NCI-H446 (cell line): ENCODE measurements at places on chromosomes 1 and 21.

- DNase-seq = no peak
Measured at GRCh38 chr1:31266547-31266946, 26.9 kb upstream of the NKAIN1 start.

- DNase-seq = no peak
Measured at GRCh38 chr1:223618680-223619079, 46.8 kb downstream of the CAPN8 start.

GRCh38 chr1:7680207-7680954 is 90.7 kb upstream of the VAMP3 start:
- DNase-seq = no peak

DNA sequence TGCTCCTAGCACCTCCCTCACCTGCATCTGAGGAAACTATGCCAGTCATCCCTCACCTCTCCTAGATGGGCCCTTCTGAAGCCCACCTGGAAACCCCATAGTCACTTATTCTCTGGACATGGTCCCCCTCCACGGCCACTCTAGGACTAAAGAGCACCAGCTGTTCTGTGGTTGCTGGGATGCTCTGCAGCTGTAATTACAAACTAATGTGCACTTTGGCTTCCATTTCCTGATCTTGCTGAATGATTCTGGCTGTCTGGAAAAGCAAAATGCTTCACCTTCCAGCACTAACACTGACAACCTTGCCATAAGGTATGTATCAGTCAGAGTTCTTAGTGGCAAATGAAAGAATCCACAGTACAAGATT is 48.7 kb upstream of the PSEN2 start:
- DNase-seq = no peak

GRCh38 chr1:243715285-243715684 is 134.8 kb downstream of the AKT3 start:
- no peak for DNase-seq

GRCh38 chr1:235601104-235601503 is 48.5 kb downstream of the GNG4 start:
- DNase-seq = no peak

DNA sequence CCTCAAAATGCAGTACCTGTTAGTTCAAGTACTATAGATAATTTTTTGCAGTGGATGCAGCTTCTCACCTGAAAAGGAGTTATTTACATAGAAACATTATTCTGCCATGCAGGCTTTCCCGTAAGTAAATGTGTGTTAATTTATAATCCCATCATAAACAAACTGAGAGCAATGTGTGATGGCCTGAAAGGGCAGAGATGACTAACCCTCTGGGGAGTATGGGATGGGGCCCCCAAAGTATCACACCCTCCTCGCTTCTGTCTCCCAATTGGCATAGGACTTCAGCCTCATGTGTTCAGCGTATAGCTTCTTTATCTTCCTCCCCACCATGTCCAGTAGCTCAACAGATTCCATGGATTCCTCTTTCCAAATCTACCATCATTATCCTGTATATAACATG is 7.6 kb downstream of the HMGCL start:
- DNase-seq = no peak

DNA sequence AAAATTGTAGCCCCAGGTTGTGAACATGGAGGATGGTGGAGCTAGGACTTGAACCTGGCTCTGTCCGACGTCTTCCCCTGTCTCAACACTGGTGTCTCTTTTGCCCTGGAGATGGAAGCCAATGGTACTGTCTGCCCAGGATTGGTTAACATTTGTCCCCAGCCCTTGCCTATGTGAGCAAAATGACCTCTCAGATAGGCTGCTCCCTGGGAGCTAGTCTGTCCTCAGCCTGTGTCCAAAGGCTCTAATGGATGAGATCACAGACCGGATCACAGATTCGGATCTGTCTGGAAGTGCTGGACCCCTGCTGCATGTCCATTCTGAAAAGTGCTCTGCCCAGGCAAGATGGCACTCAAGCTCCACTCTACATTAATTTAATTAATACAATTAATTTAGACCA is 394.4 kb upstream of the VAMP3 start:
- DNase-seq = no peak

DNA sequence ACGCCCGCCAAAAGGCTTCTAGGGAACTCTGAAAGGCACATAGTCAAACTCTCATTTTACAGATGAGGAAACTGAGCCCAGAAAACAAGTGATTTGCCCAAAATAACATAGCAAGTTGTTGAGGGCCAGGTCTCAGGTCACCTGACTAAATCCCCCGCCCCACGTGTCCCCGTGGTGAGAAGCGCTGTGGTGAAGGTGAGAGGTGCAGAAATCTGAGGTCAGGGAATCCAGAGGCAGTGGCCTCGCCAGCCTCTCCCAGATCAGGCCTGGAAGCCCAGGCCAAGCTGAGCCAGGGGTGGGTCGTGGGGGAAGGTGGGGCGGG is 5.1 kb downstream of the HDGF start:
- no peak for DNase-seq

DNA sequence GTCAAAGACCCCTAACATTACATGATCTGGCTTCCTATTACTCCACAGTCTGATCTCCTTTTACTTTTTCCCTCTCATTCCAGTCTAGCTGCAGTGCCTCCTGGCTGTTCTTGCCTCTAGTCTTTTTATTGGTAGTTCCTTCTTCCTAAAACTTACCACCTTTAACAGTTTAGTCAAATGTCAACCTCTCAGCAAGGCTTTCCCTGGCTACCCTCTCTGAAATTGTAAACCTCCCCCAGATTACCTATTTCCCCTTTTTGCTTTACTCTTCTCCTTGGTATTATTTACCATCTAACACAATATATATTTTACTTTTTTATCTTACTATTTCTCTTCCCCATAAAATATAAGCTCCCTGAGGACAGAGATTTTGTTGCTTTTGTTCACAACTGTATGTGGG is 129.6 kb downstream of the CLEC20A start:
- no peak for DNase-seq

- no peak for DNase-seq
Measured at GRCh38 chr1:112909847-112910246, 46.1 kb downstream of the SLC16A1 start.

DNA sequence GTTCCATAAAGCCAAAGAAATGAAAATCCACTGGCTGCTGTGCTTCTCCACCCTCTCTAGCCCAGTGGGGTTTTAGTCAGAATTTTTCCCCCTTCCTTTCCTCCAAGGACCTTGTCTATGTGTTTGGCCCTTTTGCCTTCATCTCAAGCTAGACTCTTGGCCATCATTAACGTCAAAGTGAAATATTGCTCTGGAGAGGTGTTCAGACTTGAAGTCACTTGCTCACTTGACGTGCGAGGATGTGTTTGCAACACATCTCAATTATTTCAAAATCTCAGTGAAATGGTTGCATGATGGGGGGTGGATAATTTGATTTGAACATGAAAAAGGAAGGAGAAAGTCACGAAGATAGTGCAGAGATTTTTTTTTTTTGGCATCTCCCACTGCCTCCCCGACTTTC is 13.6 kb downstream of the EVA1C start:
- DNase-seq = no peak

DNA sequence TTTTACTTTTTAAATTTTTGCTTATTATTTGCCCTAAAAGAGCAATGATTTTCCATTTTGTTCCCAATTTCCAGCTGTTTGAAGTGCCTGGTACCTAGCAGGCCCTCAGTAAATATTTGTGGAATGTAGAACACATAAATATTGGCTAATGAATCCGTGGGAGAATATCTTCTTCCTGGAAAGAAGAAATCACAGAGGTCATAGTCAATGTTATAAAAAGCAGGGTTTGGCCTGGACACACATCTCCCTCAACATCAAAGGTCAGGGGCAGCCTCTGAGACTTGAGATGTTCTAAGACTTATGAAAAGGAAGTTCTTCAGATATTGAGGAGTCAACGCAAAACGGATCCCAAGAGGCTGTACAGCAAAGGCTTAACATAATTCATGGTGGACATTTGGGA is 358.1 kb downstream of the HHAT start:
- DNase-seq = no peak

- DNase-seq = no peak
Measured at GRCh38 chr1:6271554-6271953, 10.7 kb upstream of the GPR153 start.

DNA sequence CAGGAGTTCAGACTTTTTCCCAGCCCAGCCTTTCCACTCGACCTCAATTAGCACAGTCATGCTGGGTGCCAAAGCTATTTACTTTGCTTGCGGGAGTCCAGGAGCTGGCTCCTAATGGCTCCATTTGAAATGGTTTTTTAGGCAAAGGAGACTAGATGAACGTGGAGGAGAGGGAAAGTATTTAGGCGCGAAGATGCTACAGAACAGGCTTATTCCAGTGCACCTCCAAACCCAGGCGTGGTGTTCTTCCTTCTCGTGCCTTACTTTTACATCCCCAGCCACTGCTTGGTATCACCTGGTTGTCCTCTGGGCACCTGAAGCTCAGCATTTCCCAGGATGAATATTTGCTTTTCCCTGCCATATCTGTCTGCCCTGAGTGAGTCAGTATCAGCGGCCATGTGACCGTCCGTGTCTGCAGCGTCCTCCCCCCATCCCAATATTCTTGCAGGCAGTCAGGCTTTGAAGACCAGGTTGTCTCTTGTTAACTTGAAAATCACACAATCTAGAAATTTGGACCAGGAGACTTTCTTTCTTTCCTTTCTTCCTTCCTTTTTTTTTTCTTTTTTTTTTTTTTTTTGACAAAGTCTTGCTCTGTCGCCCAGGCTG is 198.5 kb downstream of the DYRK1A start:
- no peak for DNase-seq

DNA sequence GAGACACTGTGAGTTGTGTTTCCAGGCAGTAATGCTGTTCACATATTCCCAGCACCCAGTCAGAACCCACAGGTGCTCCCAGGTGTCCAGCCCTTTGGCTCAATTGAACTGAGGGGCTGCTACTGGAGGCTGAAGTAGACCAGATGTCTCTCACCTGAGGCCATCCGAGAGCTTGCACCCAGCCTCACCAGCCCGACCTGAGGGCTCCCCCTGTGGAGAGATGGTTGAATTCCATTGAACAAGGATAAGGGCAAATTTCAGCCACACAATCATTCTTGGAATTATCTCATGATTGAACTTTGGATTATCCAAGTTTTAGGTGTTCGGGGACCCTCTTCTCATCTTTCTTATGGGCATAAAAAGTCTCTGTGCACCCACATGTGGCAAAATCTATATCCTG is 52.1 kb downstream of the OBSCN start:
- DNase-seq = no peak
